ENCODE measurements at places on chromosomes 3 and 15.

DNA sequence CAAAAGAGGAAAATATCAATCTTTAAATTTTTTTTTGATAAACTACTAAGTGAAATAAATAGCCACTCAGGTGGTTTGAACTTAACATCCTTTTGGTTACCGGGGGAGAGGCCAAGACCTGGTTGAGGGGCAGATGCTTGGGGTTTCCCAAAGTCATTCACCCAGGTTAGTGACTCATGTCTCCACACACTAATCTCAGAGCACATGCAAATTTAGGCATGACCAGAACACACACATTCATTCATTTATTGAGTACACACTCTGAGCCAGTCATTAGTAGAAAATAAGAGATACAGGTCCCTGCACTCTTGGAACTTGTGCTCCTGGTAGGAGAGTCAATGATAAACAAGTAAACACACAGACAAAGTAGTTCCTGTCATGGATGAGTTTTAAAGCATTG is 7.3 kb downstream of the ILDR1 start:
- no peak for DNase-seq

DNA sequence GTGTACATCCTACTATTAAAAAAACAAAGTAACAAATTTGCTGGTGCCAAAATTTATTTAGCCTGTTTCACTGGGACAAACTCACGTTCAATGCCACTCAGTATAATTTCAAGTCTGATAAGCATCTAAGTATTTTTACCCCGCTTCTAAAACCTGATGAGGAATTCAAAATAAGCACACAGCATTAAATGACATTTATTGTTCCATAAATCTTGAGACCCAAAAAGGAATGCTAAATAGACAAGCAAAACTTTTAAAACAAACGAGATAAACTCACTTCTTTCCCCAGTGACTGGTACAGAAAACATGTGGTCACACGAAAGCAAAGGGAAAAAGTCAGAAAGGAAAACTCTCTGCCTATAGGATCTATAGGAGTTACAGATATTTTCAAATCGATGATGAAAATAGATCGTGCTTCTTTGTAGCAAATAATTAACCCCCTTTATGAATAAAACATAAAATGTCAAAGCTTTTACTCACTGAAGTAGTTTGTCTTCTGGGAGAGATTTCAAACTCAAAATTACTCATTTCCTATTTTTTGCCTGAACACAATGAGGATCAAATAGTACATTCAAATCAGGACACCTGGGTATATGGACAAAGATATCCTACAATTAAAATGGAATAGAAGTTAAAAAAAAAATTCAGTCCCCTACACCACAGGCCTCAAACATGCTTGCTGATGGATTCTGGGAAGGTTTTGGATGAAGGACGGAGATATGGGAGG is 51.7 kb downstream of the UBP1 start:
- no peak for DNase-seq

- no peak for DNase-seq
Observed at GRCh38 chr15:77479015-77479414, 58.3 kb downstream of the HMG20A start.

DNA sequence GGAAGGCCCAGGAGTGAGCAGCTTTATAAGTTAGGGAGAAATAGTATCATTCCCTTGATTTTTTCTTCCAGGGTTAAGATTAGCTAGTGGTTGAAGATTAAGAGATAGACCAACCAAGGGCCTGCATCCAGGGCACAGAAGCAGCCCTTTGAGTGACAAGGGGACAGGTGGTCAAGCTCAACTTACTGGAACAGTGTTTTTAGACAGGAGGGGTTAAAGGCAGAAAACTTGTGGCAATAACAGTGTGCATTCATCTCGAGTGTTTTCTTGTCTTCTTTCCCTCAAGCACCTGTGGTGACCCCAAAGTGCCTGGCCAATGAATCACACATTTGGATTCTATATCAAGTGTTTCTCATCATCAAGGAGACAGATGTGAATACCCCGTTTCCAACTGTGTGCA is 267.5 kb downstream of the PDCD6IP start:
- no peak for DNase-seq

DNA sequence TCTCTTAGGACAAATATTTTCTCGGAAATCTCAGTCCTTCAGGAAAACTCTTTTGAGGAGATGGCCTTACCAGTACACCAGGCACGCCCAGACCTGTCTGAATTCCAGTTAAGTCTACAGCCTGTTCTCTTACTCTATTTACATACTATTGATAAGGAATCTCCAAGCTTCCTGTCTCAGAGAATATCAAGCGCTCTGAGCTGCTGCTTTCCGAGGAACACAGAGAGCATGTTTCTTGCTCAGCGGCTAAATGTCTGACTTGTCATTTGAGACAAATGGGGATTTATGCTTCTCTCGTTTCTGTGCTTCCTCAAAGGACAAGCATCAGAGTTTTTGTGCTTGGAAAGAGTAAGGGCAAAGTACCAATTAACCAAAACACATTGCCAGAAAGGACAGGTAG is 112.4 kb upstream of the CCDC54 start:
- no peak for DNase-seq

DNA sequence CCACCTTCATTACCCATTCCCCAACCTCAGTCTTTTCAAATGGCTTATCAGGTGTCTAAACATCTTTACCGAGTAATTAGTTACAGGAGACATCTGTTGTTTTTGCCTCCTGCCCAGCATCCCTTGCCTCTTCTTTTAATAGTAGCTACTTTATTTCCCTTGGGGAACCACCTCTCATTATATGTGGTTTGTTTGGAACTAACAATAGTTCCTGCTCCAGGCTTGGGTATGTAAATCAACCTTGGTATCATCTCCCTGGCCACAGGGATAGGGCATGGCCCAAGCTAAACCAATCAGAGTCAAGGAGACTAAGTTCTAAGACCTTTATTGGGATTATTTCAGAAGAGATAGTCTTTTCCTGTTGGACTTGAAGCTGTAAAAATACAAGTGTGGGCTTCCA is 76.6 kb downstream of the ETV5 start:
- DNase-seq, result no peak

GRCh38 chr15:88255484-88256278 is 858 bp downstream of the NTRK3 start:
- no peak for DNase-seq

DNA sequence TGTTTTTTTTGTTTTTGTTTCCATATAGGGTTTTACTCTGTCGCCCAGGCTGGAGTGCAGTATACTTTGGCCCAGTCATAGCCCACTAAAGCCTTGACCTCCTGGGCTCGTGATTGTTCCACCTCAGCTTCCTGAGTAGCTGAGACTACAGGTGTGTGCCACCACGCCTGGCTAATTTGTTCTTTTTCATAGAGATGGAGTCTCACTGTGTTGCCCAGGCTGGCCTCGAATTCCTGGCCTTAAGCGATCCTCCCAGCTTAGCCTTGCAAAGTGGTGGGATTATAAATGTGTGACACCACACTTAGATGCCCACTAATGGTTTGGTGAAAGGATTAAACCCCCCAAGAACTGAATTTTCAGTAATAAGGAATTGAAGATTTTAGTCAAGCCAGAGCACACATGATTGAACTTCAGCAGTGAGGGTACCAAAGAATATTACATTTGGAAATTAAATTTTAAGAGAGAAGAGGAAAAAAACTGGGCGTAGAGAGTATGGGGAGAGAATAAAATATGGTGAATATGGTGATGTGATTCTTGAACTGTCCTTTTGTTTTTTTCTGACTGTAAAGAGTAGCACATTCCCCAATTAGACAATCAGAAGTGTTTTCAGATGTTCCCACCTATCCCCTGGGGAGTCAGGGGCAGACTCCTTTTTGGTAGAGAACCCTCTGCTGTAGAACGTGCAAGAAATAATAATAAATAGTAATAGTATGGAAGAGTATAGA is 208.1 kb downstream of the PTPRG start:
- DNase-seq, result no peak

- peak; percentile 80 for DNase-seq
Observed at GRCh38 chr3:42507761-42508335, 5.4 kb downstream of the VIPR1 start.

DNA sequence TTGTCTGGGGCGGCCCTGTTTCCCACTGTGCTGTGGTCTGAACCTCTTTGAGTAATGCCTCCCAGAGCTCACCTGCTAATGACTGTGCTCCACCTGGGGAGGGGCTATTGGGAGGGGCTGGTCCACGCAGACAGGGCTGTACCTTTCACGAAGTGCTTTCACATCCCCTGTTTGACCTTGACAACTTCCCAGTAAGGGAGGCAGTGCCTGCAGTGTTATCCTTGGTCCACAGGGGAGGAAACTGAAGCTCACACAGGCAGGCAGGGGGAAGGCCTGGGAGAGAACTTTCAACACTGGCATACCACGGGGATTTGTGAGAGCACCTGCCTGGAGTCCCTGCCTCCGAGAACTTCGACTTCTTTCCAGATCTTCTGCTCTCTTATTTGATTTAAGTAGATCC is 91.2 kb downstream of the CACNA1D start:
- DNase-seq, result no peak

GRCh38 chr3:156259896-156260295 is 139.5 kb downstream of the KCNAB1 start:
- no peak for DNase-seq

Data from posterior cingulate gyrus (tissue), 11 donors.